ENCODE measurements at places on chromosomes 12 and 14.

- no peak for DNase-seq
These were observed 1.5 kb downstream of the PNMA1 start for GRCh38 chr14:73712540-73713180.

- DNase-seq: no peak
These were observed 84.4 kb downstream of the C2CD5 start for GRCh38 chr12:22459838-22460490.

- DNase-seq: no peak
These were observed 785 bp upstream of the ACTN1 start for GRCh38 chr14:68979722-68980451.

DNA sequence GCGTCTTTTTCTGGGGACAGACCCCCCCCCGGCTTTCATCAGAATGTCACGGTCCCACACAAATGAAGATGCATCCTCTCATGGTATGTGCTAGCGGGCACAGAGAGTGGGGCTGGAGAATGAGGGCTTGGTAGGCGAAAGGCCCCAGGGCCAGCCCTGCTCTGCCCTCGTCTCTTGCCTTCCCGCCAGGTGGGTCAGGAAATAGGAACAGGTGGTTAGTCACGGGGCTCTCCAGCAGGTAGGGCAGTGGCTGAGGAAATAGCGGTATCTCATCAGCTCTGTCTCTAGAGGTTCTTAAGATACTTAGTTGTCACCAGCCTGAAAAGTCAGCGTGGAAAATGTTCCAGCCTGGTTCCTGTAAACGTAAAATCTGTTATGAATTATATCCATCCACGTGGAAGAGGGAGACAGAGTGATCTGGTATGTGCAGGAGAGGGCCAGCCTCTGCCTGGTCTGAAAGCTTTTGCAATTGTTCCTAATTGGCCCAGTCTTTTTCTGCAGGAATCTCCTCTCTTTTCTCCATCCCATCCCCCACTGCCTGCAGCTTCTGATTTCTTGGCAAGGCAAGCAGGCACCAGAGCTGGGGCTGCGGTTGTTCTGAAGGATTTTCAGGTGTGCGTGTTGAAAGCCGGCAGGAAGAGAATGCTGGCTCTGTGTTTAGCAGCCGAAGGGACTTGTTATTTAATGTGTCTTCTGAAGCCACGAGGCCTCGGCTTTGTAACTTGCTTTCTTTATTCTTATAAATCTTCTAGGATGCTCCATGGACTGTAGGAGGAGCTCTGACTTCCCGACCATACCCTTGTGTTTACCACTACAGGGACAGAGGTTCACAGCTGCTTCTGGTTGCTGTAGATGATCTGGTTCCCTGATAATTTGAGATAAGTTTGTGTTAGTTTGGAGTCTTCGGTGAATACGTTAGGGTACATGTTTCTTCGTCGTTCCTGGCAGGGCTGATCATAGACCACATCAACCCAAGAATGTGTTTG lies 131.1 kb downstream of the CACNA1C start:
- no peak for DNase-seq

DNA sequence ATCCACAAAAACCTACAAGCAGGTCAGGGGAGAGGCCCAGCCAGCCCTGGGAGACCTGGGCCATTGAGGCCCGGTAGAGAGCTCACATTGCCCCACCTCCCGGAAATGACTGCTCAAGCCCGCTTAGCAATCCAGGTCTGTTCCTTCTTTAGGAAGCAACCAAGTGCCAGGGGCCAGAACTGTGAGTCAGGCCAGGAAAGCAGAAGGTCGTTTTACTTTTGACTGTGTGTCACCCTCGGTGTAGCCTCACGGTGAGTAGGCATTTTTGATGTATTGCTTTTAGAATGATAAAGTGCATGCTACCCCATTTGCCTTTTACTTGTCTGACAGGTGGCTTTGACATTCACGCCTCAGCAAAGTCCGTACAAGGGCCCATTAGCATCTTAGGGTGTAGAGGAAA lies 25.4 kb upstream of the PWP1 start:
- DNase-seq: no peak

DNA sequence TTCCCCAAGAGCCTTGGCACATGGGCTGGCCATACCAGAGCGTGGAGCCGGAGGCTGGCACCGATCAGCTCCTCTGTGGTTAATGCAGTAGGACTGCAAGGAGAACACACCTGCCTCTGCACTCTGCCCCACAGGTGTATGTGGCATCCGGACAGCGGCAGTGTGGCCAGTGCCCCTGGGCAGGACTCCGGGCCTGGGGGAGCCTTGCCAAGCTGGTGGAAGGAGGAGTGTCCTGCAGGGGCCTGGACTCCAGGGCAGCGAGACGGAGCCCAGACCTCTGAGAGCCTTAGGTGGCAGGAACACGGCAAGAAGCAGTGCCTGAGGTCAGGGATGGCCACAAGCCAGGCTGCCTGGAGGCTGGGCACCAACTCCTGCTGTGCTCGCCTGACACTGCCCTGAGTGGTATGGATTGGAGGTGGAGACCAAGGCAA lies 5.3 kb upstream of the BEGAIN start:
- no peak for DNase-seq

DNA sequence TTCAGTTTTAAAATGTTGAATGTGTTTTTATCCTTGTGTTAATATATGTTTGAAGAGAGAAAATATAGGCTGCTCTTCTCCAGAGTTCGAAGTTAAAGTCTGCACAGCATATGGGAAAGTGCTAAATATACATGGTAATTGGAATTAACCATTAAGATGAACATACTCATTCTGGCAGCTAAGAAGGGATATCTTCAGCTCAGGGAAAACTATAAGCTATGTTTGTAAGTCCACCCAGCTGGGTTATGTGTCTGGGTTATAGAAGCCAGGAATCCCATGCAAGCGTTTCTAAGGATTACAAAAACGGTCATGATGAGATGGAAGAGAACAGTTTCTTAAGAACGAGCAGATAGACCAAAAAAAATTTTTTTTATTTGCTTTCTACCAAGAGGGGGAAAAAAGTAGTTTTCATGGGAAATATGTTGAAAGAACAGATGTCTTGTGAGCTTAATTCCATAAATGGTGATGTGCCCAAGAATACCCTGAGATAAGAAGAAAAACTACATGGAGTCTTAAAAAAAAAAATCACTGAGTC lies 198.9 kb downstream of the FBXL14 start:
- DNase-seq: no peak

GRCh38 chr12:109291521-109292341 lies 17.4 kb downstream of the FOXN4 start:
- DNase-seq: no peak

DNA sequence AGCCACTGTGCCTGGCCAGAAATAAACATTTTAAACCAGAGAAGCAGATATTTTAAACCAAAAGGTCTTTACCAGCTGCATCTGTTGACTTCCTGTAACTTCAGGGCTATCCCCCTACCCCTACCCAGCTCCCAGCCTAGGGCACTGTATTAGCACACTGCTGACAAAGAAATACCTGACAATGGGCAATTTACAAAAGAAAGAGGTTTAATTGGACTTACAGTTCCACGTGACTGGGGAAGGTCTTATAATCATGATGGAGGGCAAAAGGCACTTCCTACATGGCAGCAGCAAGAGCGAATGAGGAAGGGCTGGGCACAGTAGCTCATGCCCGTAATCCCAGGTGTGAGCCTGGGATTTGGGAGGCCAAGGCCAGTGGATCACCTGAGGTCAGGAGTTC lies 26.0 kb downstream of the GEMIN2 start:
- no peak for DNase-seq

GRCh38 chr12:55694188-55694515 lies 13.6 kb downstream of the ITGA7 start:
- DNase-seq: no peak
